ENCODE measurements at places on chromosomes 6 and 20. TPM values are rescaled to one million over a fixed set of nuclear protein-coding genes. Genes with fewer than 3 reads are reported as not detected.

Gene CD24
- polyA plus RNA-seq = 261 TPM

Gene MUCL3
- not detected for polyA plus RNA-seq

Gene TMEM151B
- polyA plus RNA-seq = not detected

Gene C20orf96
- polyA plus RNA-seq = 1.1 TPM

Gene BPIFA1
- not detected for polyA plus RNA-seq

Gene FNDC1
- polyA plus RNA-seq = not detected

Gene PERP
- 2.1 TPM for polyA plus RNA-seq

Measured in IgD-negative memory B cell (primary cell).